ENCODE measurements at places on chromosomes 16 and 17. TPM values are rescaled to one million over a fixed set of nuclear protein-coding genes. Genes with fewer than 3 reads are reported as not detected.

MYH13 gene
- not detected for total RNA-seq

AGRP gene
- total RNA-seq: not detected

TELO2 gene
- total RNA-seq: 35.6 TPM

CCL14 gene
- not detected for total RNA-seq

USB1 gene
- 16.8 TPM for total RNA-seq

MT1A gene
- total RNA-seq: not detected

NDUFB10 gene
- total RNA-seq: 621 TPM

TNP2 gene
- not detected for total RNA-seq

BRIP1 gene
- total RNA-seq: 8.8 TPM

CHAD gene
- not detected for total RNA-seq

DNA sequence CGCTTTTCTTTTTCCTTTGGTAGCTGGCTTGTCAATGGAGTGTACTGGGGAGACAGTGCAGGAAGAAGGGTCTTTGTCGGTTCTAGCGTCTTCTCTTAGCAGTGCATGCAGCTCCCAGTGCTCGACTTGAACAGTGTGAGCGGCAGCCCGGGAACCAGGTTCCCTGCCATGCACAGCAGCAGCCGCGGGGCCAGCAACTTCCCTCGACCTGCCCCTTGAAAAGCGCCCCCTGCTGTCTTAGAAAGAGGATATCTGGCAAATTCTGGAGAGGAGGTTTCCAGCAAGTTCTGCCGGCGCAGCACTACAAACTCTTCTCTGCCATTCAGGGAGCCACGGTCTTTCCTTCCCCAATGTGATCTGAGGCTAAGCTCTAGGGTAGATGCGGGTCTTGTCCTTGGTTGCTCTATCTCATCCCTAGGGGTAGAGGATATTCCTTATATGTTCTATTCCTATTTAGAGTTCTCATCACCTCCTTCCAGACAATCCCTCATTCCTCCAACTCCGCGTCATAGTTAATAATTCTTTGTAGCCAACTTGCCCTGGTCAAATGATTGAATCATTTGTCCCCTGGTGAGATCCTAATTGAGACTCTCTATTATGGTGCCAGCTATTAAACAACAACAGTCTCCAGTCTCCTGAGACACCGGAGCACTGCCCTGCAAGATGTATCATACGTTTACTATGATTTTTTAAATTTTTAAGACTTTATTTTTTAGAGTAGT lies 451.3 kb downstream of the PMP22 start:
- no peak for DNase-seq

DNA sequence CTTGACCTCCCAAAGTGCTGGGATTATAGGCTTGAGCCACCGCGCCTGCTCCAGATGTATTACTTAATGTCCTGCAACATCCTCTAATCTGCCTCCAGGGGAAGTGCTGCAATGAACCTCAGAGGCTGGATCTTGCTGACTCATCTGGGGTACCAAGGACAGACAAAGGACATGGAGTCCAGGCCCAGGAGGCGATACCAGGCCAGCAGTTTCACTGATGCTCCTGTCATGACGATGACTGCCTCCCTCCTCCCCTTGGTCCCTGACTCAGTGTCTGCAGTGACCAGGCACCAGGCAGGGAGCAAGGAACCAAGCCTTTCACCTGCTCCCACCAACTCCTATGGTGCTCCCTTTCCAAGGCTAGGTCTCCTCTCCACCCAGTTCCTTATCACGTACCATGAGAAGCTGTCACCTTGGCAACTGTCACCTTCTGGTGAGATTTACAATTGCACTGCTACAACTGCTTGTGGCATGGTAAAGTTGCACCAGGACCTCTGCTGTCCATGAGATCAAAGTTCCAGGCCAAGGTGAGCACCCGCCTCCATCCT lies 21.6 kb upstream of the PHOSPHO1 start:
- DNase-seq: peak; percentile 29

- no peak for DNase-seq
Measured at GRCh38 chr16:72749091-72749490, 298.8 kb downstream of the ZFHX3 start.

- DNase-seq: no peak
Measured at GRCh38 chr17:64213995-64214811, 48.9 kb downstream of the TEX2 start.

DNA sequence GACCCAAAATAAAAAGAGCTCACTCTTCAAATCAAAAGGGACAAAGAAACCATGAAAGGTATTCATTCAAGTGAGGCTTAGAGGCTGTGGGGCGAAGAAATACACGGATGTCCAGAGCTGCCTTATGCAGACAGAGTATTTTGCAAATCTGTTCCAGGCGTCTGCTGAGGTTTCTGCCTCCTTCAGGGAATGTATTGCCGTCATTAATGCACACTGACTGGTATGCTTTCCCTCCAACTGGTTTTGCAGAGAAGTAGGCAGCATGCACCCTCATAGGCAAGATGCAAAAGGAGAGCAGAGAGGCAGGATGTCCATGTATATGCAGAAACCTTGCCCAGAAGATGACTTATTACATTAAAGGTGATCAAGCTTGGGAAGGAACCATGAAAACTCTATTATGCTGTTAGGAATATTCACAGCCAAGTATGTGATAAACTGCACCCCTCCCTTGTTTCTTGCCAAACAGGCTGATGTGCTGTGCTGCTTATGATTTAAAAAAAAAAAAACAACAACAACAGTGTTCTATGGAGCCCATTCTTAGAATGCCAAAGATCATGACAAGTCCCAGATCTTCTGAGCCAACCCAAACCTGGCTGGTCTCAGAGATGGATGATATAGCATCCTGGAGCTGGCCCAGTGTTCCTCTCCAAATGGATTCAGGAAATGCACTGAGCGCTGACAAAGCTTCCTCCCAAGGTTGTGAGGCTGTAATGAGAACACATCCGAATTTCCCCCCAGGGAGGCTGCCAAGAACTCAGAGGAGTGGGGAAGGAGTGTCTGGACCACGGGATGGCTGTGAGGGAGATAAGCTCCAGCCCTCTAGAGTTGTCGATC lies 77.6 kb upstream of the HLF start:
- no peak for DNase-seq

GRCh38 chr17:62968445-62968923 lies 2.4 kb downstream of the TANC2 start:
- DNase-seq: peak; percentile 87

DNA sequence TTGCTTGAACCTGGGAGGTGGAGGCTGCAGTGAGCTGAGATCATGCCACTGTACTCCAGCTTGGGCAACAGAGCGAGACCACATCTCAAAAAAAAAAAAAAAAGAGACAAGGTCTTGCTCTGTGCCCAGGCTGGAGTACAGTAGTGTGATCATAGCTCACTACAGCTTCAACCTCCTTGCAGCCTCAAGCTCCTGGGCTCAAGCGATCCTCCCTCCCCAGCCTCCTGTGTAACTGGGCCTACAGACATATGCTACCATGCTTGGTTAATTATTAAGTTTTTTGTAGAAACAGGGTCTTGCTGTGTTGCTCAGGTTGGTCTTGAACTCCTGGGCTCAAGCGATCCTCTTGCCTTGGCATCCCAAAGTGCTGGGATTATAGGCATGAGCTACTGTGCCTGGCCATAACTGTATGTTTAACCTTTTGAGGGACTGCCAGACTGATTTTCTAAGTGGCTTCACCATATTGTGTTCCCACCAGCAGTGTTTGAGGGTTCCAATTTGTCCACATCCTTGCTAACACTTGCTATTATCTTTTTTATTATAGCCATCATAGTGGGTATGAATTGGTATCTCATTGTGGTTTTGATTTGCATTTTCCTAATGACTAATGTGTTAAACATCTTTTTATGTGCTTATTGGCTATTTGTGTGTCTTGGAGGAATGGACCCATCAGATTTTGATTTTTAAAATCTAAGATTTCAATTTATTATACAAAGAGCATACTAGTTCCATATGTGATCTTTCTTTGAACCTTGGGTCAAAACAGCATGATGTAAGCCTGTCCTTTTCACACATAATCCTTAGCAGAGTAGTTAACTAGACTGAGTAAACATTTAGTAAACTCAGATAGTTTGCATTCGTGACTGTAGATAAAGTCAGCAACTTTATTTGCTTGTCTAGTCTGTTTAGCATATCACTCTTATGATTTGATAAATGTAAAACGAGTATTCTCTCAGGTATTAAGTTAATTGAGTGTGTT lies 38.1 kb upstream of the KPNB1 start:
- no peak for DNase-seq

GRCh38 chr17:32777436-32777835 lies 99.5 kb downstream of the MYO1D start:
- peak; percentile 72 for DNase-seq

DNA sequence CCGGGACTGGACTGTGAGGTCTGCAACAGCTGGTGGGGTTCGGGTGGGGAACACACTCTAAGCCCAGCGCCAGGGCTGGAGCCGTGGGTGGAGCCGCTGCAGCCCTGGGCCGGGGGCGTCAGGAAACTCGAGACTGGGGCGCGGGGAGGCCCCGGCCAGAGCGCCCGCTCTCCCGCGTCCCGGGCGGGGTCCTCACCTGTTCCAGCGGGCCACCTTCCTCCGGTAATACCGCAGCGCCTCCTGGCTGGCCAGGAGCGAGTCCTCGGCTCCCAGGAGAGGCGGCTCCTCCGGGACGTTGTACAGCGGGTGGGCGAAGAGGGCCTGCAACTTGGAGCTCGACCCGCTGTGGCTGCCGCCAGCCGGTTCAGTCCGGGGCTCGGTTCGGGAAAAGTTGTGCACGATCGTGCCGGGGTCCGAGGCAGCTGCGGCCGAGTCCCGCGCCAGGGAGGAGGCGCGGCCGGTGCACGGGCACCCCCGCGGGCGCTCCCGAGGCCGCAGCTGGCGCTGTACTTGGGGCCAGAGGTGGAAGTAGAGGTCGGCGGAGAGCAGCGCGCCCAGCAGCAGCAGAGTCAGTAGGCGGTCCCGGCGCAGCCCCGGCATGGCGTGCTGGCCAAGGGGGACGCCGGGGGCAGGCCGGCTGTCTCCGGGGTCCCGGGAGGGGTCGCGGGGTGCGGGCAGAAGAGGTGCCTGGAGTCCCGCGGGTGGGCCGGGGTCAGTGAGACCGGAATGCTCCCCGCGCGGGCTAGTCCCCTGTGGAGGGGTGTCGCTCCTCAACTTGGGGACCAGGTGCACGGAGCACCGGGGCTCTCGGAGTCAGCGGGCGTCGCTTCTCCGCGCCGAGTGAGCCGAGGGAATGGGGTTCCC lies 868 bp downstream of the FAM20A start:
- DNase-seq: no peak

GRCh38 chr16:75387951-75388350 lies 45.4 kb downstream of the CFDP1 start:
- DNase-seq: no peak

DNA sequence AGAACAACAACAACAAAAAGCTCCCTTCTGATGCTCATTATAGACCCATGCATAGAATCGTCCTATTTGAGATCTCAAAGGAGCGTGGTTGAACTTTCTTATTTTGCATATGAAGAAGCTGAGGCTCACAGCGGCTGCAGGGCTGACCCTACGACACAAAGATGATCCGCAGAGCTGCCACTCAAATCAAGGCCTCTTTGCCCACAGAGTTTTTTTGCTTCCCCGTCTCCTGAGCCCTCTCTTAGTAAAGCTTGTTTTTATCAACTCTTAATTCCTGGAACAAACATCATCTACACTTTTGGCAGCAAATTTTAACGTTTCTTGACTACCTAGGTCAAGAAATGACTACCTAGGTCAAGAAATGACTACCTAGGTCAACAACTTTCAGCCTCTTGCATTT lies 73.7 kb downstream of the C16orf95 start:
- DNase-seq: no peak

GRCh38 chr17:41907185-41907556 lies 11.6 kb downstream of the ACLY start:
- peak; percentile 62 for DNase-seq

DNA sequence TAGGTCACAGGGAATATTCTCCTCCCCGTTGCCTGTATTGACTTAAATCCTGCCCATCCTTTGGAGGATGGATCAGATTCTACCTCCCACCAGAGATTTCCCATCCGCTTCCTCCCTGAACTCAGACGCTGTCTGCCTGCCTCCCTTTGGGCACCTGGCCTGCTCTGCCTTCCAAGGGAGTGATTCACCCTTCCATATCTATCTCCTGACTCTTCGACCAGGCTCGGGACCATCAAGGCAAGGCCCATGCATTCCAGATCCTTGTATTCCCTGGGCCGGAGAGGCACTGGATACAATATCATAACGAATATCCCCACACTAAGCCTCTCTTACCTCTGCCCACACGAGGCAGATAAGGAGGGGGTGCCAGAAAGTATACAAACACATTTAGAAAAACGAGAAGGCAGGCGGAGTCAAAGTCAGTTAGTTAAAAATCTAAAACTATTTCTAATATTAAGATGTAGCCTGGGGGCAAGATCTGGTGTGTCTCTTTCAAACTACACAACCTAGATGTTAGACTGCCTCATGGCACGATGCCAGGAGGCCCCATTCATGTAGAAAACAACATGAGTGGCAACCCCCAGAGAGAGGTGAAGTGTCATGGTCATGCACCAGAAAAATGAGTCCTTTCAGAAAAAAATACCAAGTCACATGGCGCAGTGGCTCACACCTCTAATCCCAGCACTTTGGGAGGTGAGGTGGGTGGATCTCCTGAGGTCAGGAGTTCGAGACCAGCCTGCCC lies 9.2 kb downstream of the PMP22 start:
- DNase-seq: no peak

DNA sequence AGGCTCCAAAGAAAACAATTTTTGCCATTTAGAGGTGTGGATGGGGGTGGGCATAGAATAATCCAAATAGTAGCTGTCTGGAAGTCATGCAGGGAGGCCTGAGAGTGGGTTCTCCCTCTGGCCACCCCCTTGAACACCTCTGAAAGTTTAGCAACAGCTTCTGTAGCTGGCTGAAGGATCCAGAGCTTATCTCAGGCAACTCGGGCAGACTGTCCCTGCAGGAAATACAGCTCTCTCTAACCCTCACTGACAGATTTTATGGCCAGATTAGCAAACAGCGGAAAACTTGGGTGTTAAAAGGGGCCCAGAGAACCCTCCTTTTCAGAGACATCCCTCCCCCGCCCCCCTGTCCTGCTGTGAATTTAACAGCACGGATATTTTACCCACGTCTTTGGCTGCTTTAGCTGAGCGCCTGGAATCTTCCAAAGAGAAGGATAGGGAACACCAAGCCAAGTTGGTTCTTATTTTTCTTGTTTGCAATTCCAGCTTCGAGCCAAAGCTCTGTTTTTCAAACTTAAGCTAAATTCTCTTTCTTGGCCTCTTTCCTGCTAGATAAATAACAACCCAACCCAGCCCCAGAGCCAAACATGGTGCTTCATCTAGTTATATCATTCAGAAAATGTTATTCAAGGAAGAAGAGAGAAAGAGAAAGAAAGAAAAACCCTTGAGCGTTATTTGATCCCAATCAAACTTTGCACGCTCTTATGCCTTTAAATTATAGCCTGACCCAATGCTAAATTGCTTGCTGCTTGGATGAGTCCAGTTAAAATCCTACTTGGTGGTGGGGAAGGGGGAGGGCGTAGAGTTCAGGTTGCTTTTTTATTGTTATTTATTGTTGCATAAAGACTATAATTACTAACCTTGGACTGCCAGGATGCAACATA lies 2.3 kb upstream of the HOXB2 start:
- DNase-seq: no peak

- peak; percentile 8 for DNase-seq
Measured at GRCh38 chr16:50881331-50881830, 139.5 kb downstream of the CYLD start.

DNA sequence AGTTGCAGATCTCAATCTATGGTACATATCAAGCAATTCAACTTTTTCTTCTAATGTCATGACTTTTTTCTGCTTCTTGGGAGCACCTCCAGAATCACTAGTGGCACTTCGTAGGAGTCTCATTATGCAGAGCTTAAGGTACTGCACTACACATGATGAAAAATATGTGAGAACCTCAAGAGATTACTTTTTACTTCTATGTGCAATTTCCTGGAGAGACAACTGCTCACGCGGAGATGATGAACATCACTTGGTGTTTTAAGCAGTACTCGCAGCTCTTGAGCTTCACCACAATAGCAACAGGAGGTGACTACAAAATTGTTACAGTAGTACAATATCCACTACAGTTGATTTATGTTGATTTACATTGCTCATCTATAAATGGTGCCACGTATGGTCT lies 79.7 kb downstream of the MRTFB start:
- DNase-seq: no peak

All from HT1080 (cell line).